ENCODE measurements at places on chromosomes 5 and 9.

GRCh38 chr9:128771094-128771721 lies 519 bp downstream of the ZER1 start:
- DNase-seq, result no peak

DNA sequence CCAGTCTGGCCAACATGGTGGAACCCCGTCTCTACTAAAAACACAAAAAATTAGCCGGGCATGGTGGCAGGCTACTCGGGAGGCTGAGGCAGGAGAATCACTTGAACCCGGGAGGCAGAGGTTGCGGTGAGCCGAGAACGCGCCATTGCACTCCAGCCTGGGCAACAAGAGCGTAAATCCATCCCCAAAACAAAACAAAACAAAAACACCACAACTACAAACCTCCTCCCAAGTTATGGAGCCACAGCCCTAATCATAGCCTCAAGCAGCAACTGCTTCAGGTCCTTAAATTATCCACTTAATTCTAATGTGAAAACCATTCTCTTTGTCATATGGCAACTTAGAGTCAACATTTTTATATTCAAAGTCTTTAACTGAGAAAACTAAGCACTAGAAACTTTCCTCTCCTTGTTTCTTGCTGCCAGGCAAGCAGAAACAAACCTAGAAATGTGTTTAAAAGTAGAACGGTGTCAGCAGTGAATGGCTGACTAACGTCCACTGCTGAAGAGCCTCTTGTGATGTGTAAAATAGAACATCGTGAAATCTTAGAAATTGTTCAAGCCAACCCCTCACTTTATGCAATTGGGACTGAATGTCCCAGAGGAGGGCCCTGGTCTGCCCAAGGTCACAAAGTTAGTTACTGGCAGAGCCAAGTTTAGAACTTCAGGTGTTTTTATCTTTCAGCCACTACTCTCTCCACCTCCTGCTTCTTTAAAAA lies 5.7 kb downstream of the TMEM245 start:
- no peak for DNase-seq

- DNase-seq, result no peak
These were observed 234.2 kb upstream of the PANK3 start for GRCh38 chr5:168813184-168813968.

GRCh38 chr9:19148187-19148586 lies 20.9 kb upstream of the PLIN2 start:
- DNase-seq, result no peak

- DNase-seq, result no peak
These were observed 504 bp upstream of the ZNF618 start for GRCh38 chr9:113875459-113876150.

- DNase-seq, result no peak
These were observed 15.7 kb downstream of the RFK start for GRCh38 chr9:76378367-76379073.

- no peak for DNase-seq
These were observed 311.7 kb downstream of the TRIM36 start for GRCh38 chr5:114857941-114858551.

DNA sequence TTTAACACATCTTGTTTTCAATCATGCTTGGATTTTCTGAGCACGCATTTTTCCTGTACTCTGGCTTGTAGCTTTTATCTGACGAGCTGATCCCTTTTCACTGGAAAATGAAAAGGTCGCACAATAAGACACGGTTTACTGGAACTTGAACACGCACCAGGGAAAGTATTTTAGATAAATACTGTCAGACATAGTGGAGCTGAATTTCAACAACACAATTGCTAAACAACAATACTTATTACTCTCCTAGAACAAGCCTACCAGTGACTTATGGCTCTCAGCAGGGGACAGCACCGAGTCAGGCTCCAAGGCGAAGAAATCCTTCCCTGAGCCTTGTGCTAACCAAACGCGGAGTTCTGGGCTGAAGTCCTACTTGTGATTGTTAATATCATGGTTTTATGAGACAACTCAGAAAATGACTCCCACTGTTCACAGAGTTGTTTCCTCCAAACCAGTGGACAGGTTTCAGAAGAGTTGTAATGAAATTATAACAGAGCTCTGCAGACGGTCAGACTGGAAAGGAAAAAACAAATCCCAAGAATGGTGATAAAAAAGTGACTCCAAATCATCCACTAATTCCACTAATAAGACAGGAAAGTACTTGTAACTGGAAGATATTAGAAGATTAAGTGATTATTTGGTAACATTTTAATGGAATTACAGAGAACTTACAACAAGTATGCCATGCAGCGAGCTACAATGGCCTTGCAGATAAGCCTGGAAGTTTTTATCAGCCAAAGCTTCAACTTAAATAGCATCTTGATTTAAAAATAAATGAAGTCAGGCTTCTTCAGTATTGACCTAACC lies 359.6 kb downstream of the EBF1 start:
- no peak for DNase-seq

DNA sequence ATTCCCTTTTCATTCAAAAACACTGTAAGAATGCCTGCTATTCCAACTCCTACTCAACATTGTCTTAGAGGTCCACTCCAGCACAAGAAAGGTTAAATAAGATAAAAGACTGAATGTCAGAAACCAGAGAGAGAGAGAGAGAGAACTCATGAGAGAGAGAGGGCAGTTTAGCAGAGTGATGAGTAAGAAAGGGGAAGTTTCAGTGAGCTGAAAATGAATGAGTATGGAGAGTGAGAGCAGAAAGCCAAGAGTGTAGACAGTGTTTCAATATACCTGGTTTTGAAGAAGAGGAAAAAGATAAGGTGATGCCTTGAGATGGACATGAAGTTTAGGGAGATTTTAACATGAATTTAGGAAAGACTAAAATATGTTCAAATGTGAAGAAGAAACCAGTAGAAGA lies 528.0 kb upstream of the SEMA6A start:
- no peak for DNase-seq

GRCh38 chr5:43661102-43661501 lies 58.1 kb downstream of the NNT start:
- DNase-seq, result no peak

DNA sequence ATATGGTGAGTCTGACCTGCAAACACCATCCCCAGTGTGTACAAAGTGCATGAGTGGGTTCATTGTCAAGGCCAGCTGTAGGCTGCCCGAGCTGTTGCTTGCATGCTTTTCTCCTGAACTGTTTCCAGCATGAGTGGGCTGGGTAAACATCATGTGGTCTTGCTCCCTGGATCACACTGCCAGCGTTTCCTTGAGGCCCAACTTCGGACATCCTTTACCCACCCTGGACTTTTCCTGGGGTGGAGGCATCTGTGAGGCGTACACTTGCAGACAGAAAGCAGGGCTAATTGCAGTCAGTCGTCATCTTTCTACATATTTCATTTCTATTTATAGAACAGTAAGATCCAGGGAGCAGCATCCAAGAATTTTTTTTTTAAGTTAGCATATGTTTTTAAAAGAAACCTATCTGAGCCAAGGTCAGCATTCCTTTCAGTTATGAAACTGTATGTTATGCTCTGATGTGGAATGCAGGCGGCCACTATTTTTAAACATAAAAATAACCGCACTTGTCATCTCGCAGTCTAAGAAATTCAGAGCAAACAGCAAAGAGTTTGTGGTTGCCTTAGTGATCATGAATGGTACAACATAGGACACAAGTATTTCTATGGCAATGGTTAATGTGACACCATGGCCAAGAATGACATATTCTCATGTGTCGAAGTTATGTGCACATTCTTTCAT lies 106.5 kb upstream of the DMRT1 start:
- DNase-seq, result no peak

DNA sequence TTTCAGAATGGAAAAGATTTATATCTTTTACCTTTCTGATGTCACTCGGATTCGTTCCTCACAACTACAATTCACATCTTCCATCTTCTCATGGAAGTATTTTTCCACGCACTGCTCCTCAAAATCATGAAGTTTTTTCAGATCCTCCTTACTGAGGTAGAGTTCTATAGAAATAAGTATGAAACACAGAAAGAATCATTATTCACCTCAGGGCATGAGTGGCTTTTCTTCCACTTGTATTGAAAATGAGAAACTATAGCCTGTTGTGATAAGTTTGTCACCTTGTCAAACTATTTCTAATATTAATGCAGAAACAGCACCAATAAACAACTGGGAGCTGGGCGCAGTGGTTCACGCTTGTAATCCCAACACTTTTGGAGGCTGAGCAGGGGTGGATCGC lies 116.0 kb downstream of the TRPM6 start:
- no peak for DNase-seq

DNA sequence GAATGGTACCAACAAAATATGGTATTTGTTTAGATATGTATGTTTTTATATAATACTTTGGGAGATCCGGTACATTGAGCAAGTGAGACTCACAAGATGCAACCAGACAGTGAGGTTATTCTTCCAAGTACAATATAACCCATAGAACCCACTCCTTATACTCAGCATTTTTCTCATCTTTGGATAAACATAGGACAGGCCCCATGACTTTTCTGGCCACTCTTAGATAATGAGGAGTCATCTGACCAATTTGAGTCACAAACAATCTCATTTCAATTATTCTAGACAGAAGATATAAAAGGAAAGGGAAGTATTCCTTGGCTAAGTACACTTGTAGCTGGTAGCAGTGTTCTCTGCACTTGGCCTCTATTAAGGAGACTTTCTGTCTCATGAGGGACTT lies 150.2 kb downstream of the SGCD start:
- no peak for DNase-seq

DNA sequence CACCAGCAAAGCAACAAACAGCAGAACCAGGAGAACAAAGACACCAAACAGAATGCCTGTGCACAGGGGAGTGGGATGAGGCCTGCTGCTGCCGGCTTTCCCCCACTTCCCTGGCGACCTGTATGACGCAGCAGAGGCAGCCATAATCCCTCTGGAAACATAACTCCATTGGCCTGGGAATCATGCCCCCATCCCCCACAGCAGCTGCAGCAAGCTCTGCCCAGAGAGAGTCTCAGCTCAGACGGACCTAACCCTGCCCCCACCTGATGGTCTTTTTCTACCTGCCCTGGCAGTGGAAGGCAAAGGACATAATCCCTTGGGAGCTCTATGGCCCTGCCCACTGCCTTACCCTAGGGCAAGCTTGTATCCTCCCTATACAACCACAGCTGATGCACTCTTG lies 81.8 kb upstream of the FANCC start:
- DNase-seq, result no peak
